NCI-H1436 (cell line): ENCODE measurements at places on chromosomes 5 and 9.
A peak's percentile ranks its signal among the peaks of the same experiment; 100 is the strongest.

DNA sequence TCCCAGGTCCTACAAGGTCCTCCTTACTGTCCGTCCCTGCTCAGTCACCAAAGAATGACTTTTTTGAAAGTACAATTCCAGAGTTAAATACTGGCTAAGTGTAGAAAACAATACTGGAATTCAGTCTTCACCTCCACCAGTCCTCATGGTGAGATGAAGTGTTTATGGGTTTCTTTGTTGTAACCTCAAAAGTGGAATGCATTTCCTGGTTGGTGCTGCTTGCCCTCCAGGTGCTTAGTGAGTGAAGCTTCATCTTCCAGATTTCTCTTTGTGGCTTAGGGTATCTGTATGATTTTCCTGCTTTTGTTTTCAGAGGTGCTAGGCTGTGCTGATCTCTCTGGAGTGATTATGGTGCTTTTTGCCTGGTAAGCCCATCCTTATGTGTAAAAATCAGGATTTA is 49.4 kb upstream of the DHFR start:
- no peak for DNase-seq

GRCh38 chr9:113582698-113583200 is 119.2 kb downstream of the RGS3 start:
- DNase-seq = no peak

DNA sequence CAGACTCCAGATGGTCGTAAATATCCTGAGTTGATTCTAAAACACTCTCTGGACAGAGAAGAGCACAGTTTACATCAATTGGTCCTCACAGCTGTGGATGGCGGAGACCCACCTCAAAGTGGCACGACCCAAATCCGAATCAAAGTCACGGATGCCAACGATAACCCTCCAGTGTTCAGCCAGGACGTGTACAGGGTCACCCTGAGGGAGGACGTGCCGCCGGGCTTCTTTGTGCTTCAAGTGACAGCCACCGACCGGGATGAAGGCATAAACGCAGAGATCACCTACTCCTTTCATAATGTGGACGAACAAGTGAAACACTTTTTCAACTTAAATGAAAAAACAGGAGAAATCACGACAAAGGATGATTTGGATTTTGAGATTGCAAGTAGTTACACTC is 891 bp downstream of the PCDHGB2 start:
- no peak for DNase-seq

DNA sequence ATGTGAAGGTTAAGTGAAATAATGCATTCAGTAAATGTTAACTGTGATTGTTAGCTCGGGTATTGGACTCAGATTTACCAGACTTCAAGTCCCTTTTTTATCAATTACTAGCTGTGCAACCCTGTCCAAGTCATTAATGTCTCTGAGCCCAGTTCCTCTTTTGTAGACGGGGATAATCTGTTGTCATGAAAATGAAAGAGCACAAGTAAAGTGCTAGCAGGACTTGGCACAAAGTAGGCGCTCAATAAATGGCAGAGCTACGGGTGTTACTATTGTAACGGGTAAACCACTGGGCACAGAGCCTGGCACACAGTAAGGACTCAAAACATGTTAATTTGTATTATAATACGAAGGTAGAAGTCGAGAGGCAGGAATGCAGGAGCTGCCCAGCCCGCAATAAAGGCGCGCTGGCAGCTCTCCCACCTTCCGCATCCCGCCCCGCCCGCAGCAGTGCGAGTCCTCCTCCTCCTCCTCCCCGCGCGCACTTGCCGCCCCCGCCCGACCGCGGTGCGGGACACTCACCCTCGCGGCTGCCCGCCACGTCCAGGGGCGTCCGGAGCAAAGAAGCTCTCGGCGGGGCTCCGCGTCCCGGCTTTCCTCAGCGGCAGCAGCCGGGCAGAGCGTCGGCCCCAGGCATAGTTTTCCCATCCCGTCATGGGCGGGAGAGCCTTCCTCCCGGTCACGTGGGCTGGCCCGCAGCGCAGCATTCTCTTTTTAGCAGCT is at the start of gene C1QTNF2:
Gene C1QTNF2, minus strand, starts transcription at position 637 of the 723 bp plus-strand sequence. CDS start 15,615 bp downstream, outside the sequence.
- DNase-seq = no peak

GRCh38 chr5:180642779-180643178 is 6.6 kb downstream of the FLT4 start:
- no peak for DNase-seq

DNA sequence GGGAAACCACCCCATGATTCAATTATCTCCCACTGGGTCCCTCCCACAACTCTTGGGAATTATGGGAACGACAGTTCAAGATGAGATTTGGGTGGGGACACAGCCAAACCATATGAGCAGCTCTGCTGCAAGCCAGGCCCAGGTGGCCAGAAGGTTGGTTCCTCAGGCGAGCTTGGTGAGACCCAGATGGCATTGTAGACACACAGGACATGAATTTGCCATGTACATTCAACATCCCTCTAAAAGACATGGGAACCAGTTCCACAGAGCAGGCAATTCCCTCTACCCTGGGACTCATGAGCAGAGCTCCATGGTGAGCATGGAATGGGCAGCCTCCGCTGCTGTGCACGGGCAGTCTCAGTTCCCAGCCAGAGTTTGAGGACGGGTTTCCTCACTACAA is 53.3 kb downstream of the NSUN2 start:
- DNase-seq = no peak

DNA sequence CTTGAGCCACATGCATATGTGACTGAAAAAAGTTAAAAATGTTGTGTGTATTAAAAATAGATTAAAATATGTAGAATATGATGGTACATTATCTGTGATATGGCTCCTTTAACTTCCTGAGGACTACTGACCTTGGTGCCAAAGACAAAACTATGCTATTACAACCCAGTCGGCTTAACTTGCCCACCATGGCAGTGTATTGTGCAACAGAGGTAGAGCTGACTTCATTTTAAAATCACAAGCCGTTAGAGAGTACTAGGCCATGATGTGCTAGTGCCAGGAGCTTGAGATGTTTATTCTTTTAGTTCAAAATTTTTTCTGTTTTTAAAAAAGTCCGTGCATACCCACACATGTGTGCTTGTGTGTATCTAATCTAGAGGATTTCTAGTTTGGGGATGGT is 46.3 kb downstream of the NAA35 start:
- no peak for DNase-seq

- no peak for DNase-seq
Observed at GRCh38 chr5:160905285-160905684, 53.3 kb upstream of the ATP10B start.

DNA sequence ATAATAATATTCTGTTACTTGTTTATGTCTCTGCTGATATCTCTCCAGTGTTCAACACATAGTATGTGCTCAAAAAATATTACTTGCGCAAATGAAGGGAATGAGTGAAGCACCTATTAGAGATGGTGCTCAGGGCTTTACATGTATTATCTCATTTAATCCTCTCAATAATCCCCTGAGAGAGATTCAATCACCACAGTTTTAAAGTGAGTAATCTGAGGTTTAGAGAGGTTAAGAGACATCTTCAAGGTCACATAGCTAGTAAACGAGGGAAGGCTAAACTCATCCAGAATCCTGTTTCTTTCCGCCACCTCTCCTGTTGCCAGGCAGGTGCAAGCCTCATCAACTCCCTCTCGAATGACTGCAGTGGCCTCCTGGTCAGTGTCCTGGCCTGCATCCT is 82.0 kb downstream of the UGCG start:
- no peak for DNase-seq

DNA sequence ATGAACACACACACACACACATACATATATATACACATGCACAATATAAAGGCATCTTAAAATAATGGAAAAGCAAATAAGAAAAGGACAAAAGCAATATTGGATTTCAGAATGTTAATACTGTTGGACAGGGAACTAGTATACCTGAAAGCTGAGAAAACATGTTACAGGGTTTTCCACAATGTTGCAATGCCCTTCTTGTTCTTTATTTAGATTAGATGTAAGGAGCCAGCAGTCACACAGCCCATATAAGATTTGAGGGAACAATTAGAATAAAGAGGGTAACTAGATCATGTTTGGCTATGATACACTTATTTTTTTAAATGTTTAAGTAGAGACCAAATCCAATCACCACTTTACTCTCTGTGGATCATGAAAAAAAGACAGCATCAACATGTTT is 61.7 kb downstream of the SH3TC2 start:
- DNase-seq = no peak

DNA sequence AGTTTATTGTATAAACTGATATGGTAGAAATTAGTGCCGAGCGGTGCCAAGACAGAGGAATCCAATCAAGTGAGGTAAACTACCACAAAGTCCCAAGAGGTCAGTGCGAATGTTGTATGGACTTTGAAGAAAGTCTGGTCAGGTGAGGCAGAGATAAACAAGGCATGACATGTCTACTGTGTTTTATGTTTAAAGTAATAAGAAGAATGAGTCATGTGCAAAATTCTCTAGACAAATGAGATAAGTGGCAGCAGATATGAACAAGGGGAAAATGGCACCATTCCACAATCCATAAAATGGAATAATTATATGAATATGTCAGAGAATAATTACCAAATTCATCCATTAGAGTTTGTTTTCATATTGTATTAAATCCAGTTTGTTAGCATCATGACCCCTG is 364.1 kb upstream of the CCNH start:
- no peak for DNase-seq

DNA sequence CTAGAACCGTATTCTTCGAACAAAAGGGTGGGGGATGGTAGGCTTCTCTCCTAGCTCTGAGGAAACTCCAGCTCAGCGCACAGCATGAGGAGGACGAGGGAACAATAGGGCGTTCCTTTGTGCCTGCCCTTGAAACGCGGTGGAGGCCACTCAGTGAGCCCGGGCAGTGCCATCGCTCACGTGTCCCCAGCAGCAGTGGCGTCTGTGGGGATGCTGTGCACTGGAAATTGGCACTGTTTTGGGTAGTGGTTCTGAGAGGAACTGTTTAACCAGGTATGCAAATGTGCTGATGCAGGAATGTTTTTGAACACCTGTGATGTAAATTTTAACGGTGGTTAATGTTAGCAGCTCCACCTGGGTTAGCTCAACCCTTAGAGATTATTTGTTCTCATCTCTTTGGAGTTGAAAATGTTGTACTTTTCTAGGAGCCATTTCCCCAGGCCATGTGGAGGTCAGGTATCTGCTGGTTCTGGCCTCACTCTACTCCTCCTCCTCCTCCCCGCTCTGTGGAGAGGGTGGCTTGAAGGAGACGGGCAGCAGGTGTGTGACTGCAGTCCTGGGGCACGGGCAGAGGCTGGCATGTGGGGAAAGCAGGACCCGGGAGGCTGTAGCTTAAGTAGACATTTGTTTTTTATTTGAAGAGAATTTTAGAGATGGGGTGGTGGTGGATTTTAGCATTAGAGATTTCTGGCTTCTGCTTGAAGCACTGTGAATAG is 48.3 kb downstream of the EHMT1 start:
- DNase-seq = no peak

GRCh38 chr5:58934629-58935097 is 351.8 kb downstream of the RAB3C start:
- no peak for DNase-seq

- no peak for DNase-seq
Observed at GRCh38 chr5:150092159-150092787, 5.9 kb upstream of the CSF1R start.

DNA sequence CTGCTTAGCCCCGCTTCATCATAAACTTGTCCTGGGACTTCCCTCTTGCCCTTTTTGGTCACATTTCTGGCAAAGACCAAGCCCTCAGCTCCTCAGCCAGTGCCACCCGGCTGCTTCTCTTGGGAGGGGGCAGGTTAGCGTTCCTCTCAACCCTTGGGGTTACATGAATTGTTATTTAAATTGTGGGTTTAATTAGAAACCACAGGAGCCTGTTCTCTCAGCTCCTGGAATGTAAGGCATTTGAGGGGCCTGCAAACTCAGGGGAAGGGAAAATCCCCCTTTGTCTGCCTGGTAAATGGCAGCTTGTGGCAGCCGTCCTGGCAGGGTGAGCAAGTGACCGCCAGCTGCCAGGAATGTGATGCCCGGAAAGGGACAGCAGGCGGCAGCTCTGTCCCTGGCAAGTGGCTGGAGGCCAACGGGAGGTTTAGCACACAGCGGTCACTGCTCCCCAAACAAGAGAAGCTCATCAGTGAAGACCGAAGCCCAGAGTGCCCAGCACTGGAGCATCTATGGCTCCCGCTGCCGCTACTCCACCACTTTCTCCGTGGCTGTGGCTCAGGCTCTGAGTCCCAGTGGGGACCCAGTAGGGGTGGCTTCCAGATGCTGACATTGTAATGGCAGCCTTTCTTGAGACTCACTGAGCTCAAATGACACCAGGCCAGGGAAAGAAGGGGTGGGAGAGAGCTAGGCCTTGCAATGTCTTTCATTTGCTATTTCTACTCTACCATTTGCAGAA is 51.7 kb downstream of the SHB start:
- DNase-seq = no peak

GRCh38 chr5:100691085-100691484 is 155.9 kb downstream of the FAM174A start:
- no peak for DNase-seq

DNA sequence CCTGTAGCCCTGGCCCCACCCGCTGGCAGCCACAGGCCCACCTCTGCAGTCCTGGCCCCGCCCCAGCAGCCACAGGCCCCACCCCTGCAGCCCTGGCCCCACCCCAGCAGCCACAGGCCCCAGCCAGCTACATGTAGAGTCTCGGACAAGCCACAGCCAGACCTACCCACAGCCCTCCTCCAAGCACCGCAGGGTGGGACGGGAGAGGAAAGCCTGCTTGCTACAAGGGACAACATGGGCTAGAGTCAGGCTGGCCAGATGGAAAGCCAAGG is 49.5 kb upstream of the SARDH start:
- no peak for DNase-seq

GRCh38 chr5:80569086-80569960 is 757 bp downstream of the ANKRD34B start:
- DNase-seq = no peak

- no peak for DNase-seq
Observed at GRCh38 chr5:17395106-17395880, 102.7 kb upstream of the TAF11L2 start.

GRCh38 chr5:142053426-142054151 is 40.8 kb upstream of the GNPDA1 start:
- DNase-seq = no peak

- DNase-seq = peak; percentile 61
Observed at GRCh38 chr9:127970401-127971313, 10.1 kb downstream of the EEIG1 start.

DNA sequence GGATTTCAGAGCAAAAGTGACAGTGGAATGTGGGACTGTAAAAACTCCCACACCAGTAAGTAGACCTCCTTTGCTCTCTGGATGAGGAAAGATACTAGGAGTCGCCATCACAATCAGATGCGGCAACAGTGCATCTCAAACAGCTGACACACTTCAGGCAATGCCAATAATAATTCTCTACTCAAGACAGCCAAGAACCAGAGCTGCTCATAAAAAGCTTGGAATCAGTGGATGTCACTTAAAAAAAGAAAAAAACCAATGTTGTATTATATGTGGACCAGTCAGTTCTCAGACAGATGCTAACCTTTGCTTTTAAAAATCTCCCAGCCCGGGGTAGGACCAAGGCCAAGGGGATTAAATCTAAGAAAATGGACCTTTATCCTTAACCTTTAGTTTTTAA is 185.0 kb downstream of the GNA14 start:
- no peak for DNase-seq
